ENCODE measurements at places on chromosomes 1 and 21.

GRCh38 chr1:116791727-116792126, 37.5 kb downstream of the CD2 start:
- no peak for DNase-seq

DNA sequence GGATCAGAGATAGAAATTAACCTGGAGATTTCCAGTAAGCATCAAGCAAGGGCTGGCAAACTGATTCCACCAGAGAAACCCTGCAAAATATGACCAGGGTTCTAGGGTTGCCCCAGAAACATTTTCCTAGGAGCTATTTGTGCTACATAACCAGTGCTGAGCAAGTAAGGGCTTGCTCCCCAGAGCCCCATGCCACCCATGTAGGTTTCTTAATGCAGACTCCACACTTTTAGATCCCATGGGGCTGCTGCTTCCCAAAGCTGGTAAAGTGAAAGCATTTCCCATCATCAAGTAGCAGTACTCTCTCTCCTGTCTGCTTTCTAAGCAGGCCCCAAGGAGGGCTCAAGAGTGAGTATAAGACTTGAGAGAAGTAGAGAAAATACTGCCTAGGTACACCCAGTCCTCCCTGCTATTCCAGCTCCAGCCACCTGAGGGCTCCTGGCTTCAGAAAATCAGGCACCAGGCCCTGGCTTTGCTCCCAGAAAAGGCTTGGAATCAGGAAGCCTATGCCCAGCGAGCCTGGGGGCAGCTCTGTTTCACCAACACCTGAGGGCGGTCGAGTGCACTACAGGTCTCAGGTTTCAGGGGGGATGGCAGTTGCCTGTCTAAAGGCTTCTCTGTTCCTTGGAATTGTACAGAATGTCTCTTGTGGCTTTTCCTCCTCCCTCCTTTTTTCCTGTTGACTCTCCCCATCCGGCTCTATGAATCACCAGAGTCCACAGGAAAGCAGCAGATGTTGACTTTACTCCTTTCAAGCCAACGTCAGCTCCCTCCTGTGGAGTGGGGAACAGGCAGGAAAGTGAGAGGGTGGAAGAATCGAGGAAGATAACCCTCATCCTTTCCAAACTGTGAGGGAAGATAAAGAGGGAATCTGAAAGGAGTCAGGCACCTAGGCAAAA, 6.2 kb upstream of the ANKRD35 start:
- DNase-seq = peak; percentile 98

- no peak for DNase-seq
Measured at GRCh38 chr1:4002061-4002521, 102.0 kb upstream of the C1orf174 start.

DNA sequence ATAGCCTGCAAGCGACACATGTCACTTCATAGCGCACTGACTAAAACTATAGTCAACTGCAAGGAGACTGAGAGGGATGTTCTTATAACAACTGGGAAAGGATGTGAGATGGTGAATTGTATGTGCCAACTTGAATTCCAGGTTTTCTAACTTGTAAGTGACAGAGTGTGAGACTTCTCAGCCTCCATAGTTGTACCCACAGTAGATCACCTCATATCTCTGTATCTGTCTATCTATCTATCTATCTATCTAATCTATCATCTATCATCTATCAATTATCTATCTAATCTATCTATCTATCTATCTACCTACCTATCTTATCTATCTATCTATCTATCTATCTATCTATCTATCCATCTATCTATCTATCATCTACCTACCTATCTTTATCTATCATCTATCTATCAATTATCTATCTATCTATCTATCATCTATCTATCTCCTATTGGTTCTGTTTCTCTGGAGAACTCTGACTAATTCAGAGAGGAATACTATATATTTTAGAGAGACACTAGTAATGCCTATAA, 162.3 kb downstream of the CTH start:
- DNase-seq = no peak

- DNase-seq = no peak
Measured at GRCh38 chr1:68117416-68117815, 67.0 kb upstream of the DIRAS3 start.

- DNase-seq = peak; percentile 6
Measured at GRCh38 chr1:62175568-62176179, 19.0 kb upstream of the L1TD1 start.

DNA sequence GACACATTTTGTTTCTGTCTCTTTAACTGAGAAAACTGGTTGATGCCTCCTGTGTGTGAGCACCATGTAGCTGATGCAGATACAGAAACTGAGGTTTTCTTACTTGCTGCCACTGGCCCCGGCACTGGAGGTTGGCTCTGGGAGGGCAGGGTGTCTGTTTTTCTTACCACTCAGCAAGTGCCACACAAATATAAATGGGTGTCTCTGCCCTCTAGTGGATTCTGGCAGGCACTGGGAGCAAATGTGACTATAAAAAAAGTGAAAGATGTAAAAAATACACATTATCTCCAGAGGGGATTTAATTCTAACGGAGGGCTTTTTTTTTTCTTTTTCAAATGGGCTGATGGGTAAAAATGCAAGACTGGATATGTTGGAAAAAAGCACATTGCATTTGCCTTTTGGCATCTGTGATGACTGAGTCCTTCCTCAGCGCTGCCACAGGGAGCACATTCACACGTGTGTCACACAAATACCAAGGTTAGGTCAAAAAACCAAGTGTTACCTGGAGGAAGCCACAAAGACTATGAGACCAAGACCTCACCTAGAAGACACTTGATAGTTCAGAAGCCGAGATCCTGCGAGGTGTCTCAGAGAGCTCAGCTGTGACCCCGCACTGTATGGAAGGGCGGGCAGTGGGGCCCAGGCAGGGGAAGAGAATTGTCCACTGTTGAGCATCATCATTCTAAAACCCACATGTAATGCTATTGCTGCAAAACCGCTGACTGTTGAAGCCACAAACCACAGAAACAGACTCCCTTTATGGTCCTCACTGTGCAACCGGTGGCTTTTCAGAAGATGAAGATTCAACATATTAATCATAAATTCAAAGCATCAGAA, 18.9 kb downstream of the PGBD2 start:
- DNase-seq = no peak

DNA sequence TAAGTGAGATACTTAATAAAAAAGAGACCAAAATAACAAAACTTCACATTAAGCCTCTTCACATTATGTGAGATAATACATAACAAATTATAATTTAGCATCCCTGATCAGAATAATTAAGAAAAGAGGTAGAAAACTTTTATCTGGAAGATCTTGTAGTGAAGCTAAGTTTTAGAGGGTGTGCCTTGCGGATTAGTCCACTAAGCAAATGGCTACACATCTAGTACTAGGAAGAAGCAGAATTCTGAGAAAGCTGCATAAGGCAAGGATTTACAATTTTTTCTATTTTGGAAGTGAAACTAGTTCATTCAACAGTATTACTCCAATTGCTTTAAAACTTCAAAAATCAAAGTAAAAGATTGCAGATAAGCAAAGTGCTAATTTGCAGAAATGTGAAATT, 3.5 kb downstream of the YOD1 start:
- DNase-seq = no peak

DNA sequence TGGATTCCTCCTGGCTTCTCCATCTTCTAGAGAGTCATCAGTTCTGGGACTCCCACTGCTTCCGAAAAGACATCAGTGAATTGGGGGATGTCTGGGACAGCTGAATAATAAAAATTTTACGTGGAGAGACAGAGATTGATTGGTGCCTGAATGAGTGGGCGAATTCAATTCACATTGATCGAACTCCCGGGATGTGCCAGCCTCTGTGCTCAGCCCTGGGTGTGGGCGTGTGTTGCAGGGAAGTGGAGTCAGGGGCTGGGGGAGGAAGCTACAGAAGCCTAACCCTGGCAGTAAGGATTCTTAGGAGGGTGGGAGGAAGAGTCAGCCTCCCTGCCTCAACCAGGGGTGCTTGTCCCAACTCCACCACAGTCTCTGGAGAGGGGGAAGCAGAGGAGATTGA, 18.0 kb upstream of the STUM start:
- DNase-seq = no peak

All from fibroblast of skin of left biceps (primary cell).